CD4-positive, alpha-beta T cell treated with Interleukin-6 for 4 hours (primary cell): ENCODE measurements at places on chromosomes 1 and 21.

GRCh38 chr1:114428083-114428754 is 82.8 kb downstream of the TRIM33 start:
- peak; percentile 30 for DNase-seq

- no peak for DNase-seq
Observed at GRCh38 chr1:150072959-150073358, 5.4 kb downstream of the VPS45 start.

DNA sequence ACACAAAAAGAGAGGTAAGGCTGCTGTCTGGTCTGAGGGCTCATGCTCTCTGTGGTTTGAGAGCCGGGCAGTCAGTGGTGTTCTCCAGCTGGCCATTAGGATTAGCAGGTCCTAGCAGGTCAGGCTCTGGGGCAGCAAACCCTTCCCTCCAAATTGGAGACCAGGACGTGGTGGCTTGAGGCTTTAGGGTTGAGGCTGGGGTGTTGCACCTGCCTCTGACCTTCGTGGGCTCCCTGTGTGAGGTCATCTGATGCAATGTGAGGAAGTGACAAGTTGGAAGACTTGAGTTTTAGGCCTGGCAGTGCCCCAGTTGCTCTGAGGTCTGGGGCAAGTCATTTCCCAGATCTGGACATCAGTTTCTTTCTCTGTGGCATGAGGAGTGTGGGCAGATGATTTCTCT is 24.4 kb downstream of the SZRD1 start:
- no peak for DNase-seq

GRCh38 chr21:35333831-35334618 is 284.9 kb upstream of the RUNX1 start:
- DNase-seq, result no peak

DNA sequence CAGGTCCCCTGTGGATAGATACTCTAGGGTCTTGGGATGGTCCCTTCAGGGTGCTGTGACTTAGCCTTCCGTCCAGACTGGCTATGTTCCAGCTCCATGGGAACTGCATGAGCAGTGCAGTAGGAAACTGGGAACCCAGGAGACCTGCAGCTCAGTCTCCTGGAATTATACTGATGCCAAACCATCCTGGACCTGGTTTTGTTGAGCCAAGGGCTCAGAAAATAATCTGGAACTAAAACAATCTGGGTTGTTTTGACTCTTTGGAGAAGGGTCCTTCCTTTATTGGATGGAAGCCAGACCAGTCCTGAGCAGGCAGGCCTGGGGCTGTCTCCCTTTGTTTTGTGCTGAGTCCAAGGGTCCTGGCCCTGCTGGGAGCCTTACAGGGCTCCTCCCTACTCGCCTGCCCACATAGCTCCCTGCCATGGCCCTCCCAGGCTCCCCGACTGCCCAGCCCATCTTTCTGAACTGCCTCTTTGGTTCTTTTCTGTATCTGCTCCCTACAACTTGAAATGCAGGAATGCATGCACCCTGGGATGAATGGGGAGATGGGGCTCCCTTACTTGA is 1.2 kb downstream of the IPO13 start:
- no peak for DNase-seq

DNA sequence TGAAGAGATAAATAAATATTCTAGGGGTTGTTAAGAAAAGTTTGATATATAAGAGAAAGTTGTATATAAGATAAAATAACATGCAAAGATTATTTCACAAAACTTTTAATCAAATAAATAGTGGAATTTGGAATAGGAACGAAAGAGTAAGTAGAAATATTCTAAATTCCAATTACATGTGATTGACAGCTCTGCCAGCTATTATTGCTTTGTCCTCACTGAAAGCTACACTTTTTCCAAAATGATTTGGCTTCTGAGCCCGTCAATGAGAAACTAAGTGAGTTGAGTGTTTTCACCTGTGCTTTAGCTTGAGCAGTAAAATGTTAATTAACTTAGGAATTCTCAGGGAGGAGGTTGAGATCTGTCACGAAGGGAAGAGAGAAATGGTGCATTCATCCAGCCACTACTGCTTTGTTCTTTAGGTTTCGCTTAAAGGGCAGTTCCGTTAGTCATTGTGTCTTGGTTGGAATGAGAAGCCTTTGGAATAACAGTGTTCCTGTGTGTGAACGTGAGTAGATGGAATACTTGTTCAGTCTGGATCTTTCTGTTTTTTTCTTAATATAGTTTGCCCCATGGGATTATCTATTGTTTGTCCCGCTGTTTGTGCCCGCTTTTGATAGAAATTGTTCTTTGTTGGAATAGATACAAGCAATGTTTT is 63.3 kb upstream of the CR1L start:
- no peak for DNase-seq

- no peak for DNase-seq
Observed at GRCh38 chr21:34302521-34302920, 61.3 kb upstream of the KCNE2 start.

GRCh38 chr1:231338270-231339128 is at the start of gene SPRTN:
Gene SPRTN (plus strand): TSS chr1:231338293. CDS start chr1:231338384, 91 bp downstream.
- no peak for DNase-seq

DNA sequence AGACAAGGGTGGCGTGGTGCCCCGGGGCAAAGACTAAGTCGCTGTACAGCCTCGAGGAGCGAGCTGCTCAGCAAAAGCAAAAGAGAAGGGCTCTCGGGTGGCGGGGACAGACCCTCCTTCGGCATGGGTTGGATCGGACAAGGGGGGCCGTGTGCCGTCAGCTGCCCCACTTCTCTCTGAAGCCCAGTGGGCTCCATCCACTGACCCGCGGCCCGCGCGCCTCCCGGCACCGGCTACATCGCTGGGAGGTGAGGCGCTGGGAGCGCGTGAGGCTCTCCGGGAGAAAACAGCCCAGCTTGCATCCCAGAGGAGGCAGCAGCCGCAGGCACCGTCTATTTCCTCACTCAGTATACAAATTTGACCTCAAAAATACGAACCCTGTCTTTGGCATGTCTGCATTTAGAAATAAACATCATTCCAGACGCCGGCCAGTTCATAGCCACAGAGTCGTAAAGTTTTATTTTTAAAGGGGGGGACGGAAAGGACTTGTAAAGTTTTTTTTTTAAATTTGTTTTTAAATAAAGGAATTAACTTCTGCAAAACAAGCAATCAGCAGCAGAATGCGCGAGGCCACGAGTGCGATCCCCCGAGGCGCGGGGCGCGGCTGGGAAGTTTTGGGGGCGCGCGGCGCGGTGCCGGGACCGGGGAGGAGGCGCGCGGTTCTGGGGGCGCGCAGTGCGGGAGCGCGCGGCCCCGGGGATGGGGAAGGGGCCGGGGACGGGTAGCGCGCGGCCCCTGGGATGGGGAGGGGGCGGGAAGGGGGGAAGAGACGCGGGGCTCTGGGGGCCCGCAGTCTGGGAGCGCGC is 689 bp upstream of the GPR137B start:
- peak; percentile 6 for DNase-seq

DNA sequence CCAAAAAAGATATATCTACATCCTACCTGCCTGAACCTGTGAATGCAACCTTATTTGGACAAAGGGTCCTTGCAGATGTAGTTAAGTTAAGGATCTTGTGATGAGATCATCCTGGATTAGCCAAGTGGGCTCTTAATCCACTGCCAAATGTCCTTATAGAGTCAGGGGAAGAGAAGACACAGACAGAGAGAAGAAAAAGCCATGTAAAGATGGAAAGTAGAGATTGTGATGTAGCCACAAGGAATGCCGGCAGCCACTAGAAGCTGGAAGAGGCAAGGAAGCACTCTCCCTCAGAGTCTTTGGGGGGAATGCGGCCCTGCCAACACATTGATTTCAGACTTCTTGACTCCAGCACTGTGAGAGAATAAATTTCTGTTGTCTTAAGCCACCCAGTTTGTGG is 16.2 kb downstream of the HSD11B1 start:
- no peak for DNase-seq

DNA sequence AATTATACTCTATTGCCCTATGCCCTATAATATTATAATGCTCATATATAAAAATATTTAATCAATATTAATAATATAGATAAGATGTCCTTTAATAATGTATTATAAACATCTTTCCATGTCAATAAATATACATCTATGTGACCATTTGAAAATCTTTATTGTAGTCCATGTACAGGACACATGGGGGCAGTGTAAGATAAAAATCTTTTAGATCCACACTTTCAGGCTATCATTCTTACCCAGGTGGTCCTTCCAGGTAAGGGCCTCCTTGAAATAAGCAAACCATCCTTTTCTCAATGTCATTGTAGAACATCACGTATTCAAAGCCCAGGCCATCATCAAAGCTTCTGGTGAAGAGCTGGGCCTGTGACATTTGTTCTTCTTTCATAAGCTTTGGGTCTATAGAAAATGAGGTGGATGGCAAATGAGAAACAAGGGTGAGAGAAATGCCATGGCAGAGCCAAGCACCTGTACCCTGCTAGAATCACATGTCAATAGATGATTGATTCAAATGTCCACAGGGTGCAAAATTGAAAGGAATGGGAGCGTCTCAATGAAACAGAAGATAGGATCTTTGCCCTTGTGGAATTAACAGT is 20.2 kb downstream of the THEM4 start:
- DNase-seq, result no peak

- DNase-seq, result peak; percentile 98
Observed at GRCh38 chr1:248906009-248906752, at the start of gene PGBD2. Gene PGBD2 (plus strand): TSS chr1:248906235. CDS start chr1:248913863, 7,628 bp downstream.

DNA sequence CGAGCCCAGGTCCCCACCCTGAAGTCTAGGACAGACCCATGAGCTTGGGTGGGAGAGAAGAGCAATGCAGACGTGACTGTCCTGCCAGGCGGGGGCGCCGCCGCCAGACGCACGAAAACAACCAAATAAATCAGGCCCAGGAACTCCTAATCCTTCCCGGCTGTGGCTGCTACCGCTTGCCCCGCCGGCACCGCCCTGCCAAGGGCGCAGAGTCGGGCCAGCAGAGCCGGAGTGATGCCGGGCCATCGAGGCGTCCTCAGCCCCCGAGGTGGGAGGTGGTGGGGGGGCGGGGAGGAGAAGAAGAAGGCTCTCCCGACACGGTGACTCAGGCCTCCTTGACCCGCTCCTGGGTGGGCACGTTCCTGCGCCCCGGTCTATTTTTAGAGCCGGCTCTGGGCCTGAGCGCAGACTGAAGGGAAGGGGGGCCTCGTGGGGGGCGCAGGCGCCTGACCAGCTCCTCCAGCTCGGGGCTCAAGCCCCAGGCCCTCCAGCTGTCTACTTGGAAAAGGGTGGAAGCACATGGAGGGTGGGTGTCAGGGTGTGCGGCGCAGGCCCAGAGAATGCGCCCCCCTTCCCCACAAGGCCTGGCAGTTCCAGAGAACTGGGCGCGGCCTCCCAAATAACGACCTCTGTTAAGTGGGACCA is 10.7 kb upstream of the COL16A1 start:
- peak; percentile 58 for DNase-seq

GRCh38 chr1:33180226-33180910 is 1.5 kb downstream of the TRIM62 start:
- DNase-seq, result peak; percentile 92

GRCh38 chr1:13968361-13968760 is 268.4 kb downstream of the PRDM2 start:
- no peak for DNase-seq

GRCh38 chr1:113170519-113170918 is 97.5 kb downstream of the LRIG2 start:
- DNase-seq, result no peak

DNA sequence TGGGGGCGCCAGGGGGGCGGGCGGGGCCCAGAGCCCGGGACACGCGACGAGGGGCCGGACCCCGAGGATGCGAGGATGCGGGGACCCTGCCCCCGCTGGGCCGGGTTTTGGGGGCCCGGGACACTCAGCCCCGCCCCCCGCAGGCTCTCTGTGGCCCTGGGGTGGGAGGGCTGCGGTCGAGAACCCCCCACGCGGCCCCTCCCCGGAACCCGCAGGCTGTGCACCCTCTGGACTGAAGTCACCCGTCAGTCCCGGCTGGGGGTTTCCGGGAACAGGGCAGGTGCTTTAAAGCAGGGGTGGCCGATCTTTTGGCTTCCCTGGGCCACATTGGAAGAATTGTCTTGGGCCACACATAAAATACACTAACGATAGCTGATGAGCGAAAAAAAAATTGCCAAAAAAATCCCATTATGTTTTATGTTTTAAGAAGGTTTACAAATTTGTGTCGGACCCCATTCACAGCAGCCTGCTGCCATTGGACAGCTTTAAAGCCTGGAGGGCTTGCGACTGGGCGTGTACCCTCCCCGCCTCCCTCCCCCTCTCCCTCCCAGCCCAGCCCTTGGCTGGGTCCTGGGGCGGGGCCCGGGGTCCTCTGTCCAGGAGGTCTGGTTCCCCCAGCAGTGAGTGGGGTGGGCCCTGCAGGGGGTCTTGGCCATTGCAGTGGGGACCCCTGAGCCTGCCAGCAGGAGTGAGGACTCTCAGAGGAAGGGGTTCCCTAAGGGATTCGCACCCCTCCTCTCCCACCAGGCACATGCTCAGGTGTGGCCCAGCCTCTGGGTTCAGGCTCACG is 21.6 kb upstream of the C1orf159 start:
- DNase-seq, result peak; percentile 76

GRCh38 chr1:7943251-7943650 is 2.6 kb upstream of the TNFRSF9 start:
- no peak for DNase-seq

DNA sequence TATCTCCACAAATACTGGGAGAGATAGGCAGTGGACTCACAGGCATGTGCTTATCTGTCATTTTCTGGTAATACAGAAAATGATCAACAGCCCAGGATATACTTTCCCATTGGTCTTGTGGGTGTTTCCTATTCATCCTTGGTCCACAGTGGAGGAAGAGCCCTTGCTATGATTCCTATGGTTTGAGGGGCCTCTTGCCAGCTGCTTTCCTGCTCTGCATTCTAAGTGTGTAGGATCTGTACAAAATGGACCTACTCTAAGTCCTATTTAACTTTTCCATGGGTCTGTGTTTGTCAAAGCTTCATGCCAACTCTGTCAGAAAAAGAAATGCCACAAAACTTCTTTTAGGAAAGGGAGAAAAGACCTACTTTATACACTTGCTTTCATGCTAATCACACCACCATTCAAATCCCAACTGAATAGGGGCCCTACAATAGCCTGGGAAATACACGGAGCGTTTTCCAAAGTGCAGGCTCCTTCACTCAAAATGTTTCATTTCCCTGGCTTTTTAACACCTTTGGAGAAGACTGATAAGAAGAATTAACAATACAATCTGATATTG is 16.4 kb downstream of the PLPP3 start:
- DNase-seq, result no peak

DNA sequence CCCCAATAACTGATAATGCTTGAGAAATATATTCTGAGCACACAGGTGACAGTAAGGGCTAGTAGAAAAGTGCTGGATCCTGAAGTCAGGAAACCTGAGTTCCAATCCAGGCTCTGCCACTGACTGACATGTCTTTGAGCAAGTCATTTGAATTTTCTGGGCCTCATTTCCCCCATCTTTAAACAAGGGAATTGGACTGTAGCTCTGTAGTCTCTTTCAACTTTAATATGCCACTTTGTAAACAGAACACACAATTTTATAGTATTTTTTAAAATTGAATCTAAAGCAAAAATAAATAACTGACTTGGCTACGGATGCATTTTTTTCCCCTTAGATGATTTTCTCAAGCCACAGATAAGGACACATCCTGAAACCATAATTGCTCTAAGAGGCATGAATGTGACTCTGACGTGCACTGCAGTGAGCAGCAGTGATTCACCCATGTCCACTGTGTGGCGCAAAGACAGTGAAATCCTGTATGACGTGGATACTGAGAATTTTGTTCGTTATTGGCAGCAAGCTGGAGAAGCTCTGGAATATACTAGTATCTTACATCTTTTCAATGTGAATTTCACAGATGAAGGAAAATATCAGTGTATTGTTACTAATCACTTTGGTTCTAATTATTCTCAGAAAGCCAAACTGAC is 37.0 kb downstream of the LRIG2 start:
- DNase-seq, result no peak
